Naive thymus-derived CD4-positive, alpha-beta T cell (primary cell): ENCODE measurements at places on chromosomes 5 and 9. TPM values are rescaled to one million over a fixed set of nuclear protein-coding genes. Genes with fewer than 3 reads are reported as not detected.

AMBP gene
- polyA plus RNA-seq, result not detected

- DNase-seq, result no peak
Observed at GRCh38 chr5:90398726-90399125, 10.8 kb downstream of the CETN3 start.

SLC6A7 gene
- not detected for polyA plus RNA-seq

KIAA0825 gene
- polyA plus RNA-seq, result 0.68 TPM

DNA sequence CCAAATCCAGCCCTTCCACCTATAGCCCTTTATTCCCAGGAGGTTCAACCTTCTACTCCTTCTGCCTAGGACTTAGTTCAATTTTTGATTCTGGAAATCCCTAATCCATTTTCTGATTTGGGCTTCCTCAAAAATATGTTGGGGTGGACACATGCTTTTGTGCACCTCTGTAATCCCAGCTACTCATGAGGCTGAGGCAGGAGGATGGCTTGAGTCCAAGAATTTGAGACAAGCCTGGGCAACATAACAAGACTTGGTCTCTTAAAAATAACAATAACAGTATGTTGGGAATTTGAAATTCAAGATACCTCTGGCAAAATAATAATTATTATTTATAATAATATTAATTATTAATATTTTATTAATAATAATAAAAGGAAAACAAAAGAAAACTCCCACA, 188.7 kb upstream of the TLE4 start:
- DNase-seq, result no peak

- DNase-seq, result no peak
Observed at GRCh38 chr9:131366761-131367401, 27.0 kb upstream of the PRRC2B start.

C9orf50 gene
- not detected for polyA plus RNA-seq

DNA sequence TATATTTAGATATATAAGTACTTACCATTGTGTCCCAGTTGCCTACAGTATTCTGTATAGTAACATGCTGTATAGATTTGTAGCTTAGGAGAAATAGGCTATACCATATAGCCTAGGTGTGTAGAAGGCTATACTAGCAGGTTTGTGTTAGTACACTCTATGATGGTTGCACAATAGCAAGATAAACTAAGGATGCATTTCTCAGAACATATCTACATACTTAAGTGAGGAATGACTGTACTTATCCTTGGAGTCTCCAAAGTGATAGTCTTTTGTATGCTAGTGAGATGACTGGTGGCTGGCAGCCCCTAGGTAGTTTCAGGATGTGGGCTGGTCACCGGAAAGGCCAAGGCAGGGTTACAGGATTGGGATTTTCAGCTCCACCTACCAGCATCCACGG, 208.7 kb downstream of the ARHGEF28 start:
- DNase-seq, result no peak

NMUR2 gene
- polyA plus RNA-seq, result not detected

SLC4A9 gene
- polyA plus RNA-seq, result not detected

GRK6 gene
- 78.8 TPM for polyA plus RNA-seq

ARSI gene
- not detected for polyA plus RNA-seq

GRCh38 chr9:89639367-89639795, 34.6 kb downstream of the GADD45G start:
- DNase-seq, result no peak

SLC46A2 gene
- polyA plus RNA-seq, result 0.12 TPM

TPPP gene
- polyA plus RNA-seq, result 0.08 TPM

DNA sequence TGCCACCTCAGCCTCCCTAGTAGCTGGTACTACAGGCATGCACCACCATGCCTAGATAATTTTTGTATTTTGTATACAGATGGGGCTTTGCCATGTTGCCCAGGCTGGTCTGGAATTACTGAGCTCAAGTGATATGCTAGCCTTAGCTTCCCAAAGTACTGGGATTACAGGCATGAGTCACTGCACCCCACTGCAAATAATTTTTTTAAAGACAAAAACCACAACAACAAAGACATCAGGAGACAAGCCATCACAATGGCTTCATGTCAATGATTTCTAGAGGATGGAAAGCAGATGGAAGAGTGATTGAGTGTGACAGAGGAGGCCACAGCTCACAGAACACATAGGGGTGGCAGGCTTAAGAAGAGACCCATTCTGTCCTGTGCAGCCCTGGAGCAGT, 97.9 kb upstream of the PCSK1 start:
- DNase-seq, result no peak

CNOT8 gene
- 198 TPM for polyA plus RNA-seq

- DNase-seq, result no peak
Observed at GRCh38 chr5:94674490-94675382, 56.3 kb downstream of the SLF1 start.

DNA sequence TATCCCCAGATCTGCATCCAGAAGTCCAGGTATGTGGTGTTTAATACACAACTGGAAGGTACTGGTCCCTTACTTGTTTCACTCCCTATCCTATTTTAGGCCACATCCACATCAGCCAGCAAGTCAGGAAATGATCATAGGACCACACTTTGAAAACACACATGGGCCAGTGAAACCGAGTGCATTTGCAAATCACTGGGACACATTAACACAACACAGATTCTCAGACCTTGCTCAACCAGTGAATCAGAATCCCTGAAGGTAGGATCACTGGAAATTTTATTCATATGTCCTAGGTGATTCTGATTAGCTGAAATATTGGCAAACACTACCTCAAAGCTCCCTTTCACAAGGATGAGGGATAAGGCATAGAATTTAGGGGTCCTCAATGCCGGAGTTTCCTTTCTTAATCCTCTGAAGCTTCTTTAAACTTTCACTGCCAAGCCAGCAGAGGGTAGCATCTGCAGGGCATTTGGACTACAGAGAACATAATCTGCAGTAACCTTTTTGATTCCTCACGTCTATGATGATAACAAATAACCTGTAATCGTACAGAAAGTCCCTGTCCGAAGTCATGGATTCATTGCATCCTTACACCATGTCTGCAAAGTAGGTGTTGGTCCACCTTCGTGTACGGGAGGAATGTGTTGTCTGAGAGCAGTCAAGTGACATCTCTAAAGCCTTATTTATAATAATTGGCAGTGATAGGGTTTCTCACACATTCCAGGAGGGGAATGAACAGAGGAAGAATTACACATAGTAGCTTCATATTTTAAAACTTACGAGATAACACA, 11.0 kb upstream of the ABLIM3 start:
- DNase-seq, result no peak

ITK gene
- 183 TPM for polyA plus RNA-seq

FAM221B gene
- not detected for polyA plus RNA-seq

GRCh38 chr9:109143881-109144562, 23.0 kb downstream of the FRRS1L start:
- DNase-seq, result no peak

OLFML2A gene
- not detected for polyA plus RNA-seq

DNA sequence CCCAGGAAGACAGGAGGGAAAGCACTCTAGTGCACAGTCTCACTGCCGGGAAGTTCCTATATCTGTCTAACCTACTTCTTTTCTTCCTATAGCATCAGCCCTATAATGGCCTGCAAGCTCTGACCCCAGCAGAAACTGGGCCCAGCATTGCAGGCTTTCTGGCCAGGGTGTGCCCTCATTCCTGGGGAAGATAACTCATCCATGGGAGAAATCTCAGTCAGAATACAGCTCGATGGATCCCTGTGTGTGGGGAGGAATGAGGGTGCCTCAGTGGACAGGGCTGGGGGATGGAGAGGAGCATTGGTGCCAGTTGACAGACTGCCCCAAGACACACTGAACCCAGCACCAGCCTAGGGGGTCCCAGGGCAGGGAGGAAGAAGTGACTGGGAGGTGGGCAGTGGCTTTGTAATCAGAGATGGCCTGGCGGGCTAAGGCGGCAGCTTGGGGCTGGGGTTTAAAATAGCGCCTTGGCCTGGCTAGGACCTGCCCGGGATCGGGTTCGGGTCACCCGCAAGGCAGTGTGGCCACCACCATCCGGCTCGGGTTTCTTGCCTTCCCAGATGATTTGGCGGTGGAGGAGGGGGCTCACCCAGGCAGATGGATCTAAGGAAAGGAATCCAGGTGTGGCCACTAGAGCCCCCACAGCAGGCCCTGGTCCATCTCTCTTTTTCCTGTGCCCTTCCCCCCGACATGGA, 7.6 kb upstream of the CXXC5 start:
- no peak for DNase-seq

GRCh38 chr5:137630216-137630971, 105.5 kb downstream of the KLHL3 start:
- DNase-seq, result no peak

DNA sequence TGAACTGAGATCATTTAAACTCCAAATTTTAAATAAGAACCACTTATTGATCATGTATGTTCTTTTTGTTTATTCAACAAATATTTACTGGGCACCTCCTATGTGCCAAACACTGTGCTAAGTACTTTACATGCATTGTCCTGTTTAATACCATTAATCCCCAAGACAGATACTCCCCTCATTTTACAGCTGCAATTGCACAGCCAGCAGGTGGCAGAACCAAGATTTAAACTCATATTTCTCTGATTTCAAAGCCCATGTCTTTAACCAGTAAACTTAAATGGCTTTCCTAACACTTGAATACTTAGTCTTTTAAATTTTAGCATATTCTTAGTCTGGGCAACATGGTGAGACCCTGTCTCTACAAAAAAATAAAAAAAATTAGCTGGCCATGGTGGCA, 43.4 kb upstream of the KIAA1958 start:
- DNase-seq, result peak; percentile 27

DNA sequence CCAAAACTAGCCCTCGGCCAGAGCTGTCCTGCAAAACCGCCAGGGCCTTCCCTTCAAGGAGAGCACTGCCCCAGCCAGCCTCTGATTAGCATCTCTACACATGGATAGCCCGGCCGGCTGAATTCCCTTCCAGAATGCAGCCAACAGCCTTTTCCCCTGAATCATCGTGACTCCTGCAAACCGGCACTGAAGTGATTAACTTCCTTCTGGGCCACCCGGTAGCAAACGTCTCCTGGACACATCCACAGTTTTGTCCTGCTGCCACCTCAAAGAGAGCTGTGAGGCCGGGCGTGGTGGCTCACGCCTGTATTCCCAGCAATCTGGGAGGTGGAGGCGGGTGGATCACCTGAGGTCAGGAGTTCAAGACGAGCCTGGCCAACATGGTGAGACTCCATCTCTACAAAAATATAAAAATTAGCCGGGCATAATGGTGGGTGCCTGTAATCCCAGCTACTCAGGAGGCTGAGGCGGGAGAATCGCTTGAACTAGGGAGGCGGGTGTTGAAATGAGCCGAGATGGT, 21.1 kb upstream of the EEIG1 start:
- DNase-seq, result no peak

DNA sequence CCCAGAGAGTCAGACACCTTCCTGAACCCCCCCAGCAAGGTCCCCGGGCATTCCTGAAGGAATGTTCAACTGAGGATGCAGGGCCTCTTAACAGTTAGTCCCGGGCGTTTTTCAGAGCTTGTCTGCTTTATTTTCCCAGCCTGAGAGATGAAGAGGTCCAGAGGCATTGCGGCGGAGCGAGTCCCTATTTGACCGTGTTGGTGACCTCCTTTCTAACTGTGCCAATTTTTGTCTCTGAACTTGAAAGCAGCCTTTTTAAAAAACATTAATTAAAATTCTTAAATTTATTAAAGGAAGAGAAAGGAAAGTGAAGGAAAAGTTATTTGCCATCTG, 433 bp upstream of the PTAR1 start:
- no peak for DNase-seq

GRCh38 chr9:113910036-113910639, 34.0 kb downstream of the ZNF618 start:
- DNase-seq, result no peak

DNA sequence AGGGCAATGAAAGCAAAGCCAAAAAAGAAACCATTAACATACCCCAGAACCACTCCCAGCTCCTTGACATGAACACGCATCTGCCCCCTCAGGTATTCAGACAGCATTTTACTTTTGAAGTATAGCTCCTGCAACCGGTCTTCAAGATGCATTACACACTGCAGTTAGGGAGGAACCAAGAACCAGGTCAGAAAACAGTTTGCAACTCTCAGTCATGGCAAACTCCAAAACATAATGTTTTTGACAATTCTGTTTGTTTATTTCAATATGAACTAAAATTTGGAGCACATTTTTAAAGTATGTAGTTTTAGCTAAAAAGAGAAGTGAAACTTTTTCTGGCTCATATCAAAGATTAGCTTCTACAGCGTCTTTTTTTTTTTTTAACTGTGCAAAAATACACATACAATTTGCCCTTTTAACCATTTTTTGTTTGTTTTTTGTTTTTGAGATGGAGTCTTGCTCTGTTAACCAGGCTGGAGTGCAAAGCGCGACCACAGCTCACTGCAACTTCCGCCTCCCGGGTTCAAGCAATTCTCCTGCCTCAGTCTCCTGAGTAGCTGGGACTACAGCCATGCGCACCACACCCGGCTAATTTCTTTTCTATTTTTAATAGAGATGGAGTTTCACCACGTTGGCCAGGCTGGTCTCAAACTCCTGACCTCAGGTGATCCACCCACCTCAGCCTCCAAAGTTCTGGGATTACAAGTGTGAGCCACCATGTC, 12.2 kb upstream of the RAPGEF6 start:
- no peak for DNase-seq

- no peak for DNase-seq
Observed at GRCh38 chr5:36383942-36384341, 82.2 kb upstream of the RANBP3L start.

DNA sequence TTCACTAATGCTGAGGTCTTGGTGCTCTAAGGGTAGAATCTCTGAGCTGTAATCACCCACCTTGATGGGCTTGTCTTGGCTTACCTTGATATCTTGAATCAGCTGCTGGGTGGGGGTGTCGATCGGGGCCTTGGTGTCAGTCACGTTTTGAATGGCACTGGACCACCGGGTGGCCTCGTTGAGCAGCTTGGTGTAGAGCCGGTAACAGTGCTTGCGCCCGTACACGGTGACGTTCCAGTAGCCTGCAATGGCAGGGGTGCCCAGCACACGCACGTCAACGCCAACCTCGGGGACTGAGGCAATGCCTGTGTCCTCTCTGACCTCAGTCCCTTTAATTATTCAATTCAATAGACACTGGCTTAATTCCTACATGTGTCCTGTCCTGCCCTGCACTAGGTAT, 63.1 kb upstream of the RETREG1 start:
- DNase-seq, result no peak

GRCh38 chr9:116039312-116039711, 114.3 kb upstream of the PAPPA start:
- no peak for DNase-seq

GRCh38 chr5:180103487-180104167, 32.1 kb upstream of the RNF130 start:
- DNase-seq, result no peak

DNA sequence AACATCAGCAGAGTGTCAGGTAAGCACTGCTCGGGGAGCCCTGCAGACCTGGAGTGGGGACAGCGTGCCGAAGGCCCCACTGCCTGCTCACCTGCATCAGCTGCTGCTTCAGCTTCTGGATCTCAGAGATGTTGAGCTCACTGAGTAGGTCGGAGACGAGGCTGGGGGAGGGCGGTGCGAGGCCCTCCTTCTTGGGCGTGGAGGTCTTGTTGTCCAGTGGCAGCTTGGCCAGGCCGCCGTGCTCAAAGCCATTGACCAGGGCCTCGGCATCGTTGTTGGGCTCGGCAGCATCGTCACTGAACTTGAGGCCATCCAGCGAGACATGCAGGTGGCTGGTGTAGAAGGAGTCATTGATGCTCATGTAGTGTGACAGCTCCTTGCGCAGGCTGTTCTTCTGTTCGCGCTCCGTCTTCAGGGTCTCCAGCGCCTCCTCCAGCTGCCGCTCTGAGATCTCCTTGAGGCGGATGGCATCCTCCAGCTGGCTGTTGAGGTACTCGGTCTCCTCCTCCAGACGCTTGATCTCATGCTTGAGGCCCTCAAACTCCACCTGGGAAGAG, 44.3 kb downstream of the BICD2 start:
- DNase-seq, result no peak

GRCh38 chr5:94818904-94819303, 200.4 kb downstream of the SLF1 start:
- no peak for DNase-seq

KIAA1191 gene
- 43.1 TPM for polyA plus RNA-seq

GRAMD2B gene
- 3.8 TPM for polyA plus RNA-seq
